ENCODE measurements at places on chromosomes 7 and 10.

DNA sequence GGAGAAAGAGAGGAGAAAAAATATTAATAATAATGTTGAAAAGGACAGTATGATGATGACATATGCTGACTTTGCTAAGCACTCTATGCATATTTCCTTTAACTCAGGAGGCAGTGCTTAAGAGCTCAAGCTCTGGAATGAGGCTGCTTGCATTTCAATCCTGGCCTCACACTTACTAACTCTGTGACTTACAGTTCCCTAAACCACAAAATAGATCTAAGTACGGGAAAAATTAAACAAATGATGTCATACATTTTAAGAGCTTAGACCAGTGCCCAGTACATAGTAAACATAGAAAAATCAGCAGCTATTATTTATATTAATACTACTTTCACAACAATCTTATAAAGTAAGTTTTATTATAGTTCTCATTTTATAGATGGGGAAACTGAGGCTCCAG lies 61.3 kb downstream of the GFRA1 start:
- DNase-seq = no peak

- no peak for DNase-seq
These were observed 32.7 kb downstream of the CYP17A1 start for GRCh38 chr10:102804382-102805055.

DNA sequence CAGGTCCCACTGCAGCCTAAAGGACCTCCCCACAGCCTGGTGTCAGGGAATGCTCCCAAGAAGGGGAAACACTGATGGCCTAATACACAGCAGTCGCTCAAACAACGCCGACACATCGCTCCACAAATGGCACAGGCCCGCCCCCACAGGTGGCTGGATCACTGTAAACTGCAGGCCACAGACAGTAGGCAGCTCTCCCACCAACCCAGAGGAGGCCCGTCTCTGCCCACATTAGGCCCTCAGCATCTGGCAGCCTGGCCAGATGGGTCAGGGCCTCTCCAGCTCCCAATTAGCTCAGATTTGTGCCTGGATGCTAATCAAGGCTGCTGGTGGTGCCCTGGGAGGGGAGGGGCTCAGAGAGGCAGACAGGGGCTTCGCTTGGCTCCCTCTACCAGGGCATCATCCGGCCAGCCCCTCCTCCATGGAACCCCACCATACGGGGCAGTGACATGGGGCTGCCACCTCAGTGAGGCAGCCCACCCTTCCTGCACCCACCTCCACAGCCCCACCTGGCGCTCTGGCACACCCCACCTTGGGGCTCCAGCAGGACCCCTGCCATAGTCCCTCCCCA lies 42.7 kb downstream of the CAMK2B start:
- no peak for DNase-seq

- no peak for DNase-seq
These were observed 602.7 kb upstream of the SORCS1 start for GRCh38 chr10:107767185-107767584.

GRCh38 chr7:148712678-148713329 lies 14.1 kb downstream of the CUL1 start:
- DNase-seq = no peak

DNA sequence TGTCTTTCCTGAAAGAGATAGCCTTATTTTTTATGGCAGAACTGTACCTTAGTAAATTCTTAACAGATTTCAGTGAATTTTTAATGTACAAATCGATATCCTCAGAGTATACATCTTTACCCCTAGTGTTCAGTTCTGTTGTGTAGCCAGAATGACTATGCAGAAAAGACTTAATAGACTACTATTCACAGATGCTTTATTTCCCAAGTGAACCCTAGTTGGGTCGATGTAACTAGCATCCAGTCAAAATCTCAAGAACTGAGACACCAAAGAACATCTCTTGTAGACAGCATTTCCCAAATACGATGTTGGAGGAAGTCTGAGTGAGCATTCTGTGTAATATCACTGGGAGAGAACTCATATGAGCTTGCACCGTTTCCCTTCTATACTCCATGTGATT lies 1.5 kb downstream of the AKR1C3 start:
- DNase-seq = no peak

Data from HEK293T (cell line).